ENCODE measurements at places on chromosomes 2 and 18.
A peak's percentile ranks its signal among the peaks of the same experiment; 100 is the strongest.

- no peak for DNase-seq
- peaks cover 6% of the 10 kb centered on the region for H3K27me3 ChIP-seq
- no peak overlapping the region for H3K4me3 ChIP-seq
- no peaks in the 10 kb centered on the region for H3K4me1 ChIP-seq
- H3K27ac ChIP-seq: no peak overlapping the region
- H3K36me3 ChIP-seq: no peaks in the 10 kb centered on the region
These were observed 9.4 kb upstream of the ZNF512 start for GRCh38 chr2:27573452-27573851.

DNA sequence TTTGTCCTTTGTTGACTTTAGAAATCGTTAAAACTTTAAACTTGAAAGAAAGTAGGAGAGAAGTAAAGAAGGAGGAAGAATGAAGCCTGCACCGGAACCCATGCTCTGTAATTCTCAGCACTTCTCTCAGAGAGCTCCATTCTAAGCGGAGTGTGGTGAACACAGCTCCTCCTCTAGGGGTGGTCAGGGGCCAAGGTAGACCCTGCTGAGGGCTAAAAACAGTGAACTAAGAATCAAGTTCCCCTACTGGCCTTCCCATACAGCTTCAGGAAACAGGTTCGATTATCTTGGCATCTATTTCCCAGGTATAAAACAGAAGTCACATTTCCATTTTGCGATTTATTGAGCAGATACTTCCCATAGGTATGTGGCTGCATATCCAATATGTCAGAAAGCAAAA lies 92.7 kb upstream of the ASAP2 start:
- H3K4me1 ChIP-seq: peaks cover 10% of the 10 kb centered on the region
- no peaks in the 10 kb centered on the region for H3K36me3 ChIP-seq
- no peak overlapping the region for H3K4me3 ChIP-seq

DNA sequence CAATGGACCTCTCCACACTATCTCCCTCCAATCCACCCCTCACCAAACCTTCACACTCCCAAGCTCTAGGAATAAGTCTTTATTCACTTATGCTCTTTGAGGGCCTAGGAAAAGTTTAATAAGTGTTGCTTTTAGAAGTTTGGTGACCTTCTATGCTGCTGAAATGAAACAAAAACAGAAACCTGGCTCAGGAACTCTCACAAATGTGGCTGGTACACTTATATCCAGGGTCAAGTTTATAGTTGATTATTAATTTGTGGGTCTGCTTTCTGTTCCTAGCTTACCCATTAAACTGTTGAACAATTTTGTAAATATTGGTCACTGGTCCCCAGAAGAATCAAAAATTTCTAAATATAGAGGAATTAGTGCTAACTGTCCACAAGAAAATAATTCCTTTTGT lies 14.2 kb upstream of the ANKRD44 start:
- no peak for DNase-seq
- no peaks in the 10 kb centered on the region for H3K27me3 ChIP-seq
- no peak overlapping the region for H3K27ac ChIP-seq
- no peak overlapping the region for H3K4me3 ChIP-seq
- peaks cover 7% of the 10 kb centered on the region for H3K4me1 ChIP-seq

DNA sequence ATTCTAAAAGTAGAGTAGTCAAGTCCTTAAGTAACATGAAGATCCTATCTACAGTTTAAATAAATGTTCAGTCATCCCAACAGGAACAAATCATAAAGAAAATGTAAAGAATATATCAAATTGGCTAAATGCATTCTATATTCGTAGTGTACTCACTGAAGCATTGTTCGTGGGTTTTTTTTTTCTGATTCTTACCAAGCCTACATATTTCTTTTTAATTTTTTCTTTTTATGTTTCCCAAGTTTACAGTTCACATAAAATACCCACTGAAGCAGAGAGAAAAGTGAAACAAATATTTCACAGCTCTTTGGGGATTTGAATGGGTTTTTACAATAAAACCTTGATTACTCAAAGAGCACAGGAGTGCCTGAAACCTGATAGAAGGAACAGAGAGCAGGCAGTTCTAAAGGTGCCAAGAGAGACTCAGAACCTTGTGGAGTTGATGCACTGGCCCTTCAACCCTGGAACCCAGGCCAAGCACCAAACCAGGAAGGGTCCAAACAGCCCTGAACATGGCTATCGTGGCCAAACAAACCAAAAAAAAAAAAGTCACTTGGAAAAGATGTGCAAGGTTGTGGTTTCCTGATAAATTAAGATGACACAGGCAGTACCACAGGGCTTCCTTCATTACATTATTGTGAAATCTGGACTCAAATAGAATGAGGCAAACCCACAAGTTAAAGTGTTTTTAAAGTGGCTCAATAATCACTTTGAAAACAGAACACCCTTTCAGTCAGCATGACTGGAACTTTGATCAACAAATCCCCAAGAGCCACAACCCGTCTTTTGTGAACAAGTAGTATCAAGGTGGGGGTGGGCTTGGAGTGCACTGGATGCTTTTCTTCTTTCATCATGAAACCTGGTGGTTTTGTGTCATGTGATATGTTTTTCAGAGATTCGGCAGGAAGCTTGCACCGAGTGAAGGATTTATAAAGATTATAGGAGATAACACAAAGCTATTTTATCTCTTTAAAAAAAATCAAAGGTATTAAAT lies 245.0 kb upstream of the FN1 start:
- H3K4me1 ChIP-seq: peaks cover 75% of the 10 kb centered on the region
- DNase-seq: peak; percentile 86
- no peaks in the 10 kb centered on the region for H3K27me3 ChIP-seq
- H3K27ac ChIP-seq: peak overlapping the region; percentile 73
- no peaks in the 10 kb centered on the region for H3K36me3 ChIP-seq
- peak overlapping the region; percentile 54 for H3K4me3 ChIP-seq

DNA sequence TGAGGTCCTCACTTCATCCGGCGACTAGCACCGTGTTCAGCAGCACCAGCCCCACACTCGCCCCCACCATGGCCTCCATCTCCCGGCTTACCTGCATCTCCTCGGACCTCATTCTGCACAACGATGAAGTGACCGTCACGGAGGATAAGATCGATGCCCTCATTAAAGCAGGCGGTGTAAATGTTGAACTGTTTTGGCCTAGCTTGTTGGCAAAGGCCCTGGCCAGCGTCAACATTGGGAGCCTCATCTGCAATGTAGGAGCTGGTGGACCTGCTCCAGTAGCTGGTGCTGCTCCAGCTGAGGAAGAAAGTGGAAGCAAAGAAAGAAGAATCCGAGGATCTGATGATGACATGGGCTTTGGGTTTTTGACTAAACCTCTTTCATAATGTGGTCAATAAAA lies 70.5 kb upstream of the MYCN start:
- H3K27me3 ChIP-seq: no peaks in the 10 kb centered on the region
- no peak overlapping the region for H3K4me3 ChIP-seq
- DNase-seq: no peak
- no peaks in the 10 kb centered on the region for H3K4me1 ChIP-seq

- no peaks in the 10 kb centered on the region for H3K4me1 ChIP-seq
- H3K27ac ChIP-seq: peak overlapping the region; percentile 1
- DNase-seq: no peak
- H3K27me3 ChIP-seq: no peaks in the 10 kb centered on the region
- no peak overlapping the region for H3K4me3 ChIP-seq
- peaks cover 56% of the 10 kb centered on the region for H3K36me3 ChIP-seq
These were observed 202.4 kb downstream of the TWIST2 start for GRCh38 chr2:239050252-239050649.

DNA sequence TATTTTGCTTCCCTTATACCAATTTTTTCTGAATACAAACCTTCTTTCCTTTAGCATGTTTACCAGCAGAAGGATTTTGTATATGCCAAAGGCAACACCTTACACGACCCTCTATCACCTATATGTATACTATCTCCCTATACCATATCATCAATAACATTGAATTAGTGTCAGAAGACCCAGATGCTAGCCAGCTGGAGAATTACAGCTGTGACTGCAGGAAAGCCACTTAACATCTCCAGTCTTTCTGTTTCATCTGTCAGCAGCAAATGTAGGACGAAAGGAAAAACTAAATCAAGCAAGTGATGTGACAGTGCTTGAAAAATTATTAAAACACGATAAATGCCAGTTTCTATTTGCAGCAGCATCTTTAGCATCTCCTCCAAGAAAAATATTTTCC lies 193.7 kb downstream of the STK39 start:
- peaks cover 3% of the 10 kb centered on the region for H3K36me3 ChIP-seq
- no peaks in the 10 kb centered on the region for H3K27me3 ChIP-seq
- no peak overlapping the region for H3K4me3 ChIP-seq
- no peaks in the 10 kb centered on the region for H3K4me1 ChIP-seq
- H3K27ac ChIP-seq: no peak overlapping the region

GRCh38 chr2:128473175-128474035 lies 154.7 kb upstream of the HS6ST1 start:
- no peaks in the 10 kb centered on the region for H3K36me3 ChIP-seq
- H3K27ac ChIP-seq: peak overlapping the region; percentile 48
- H3K4me1 ChIP-seq: peaks cover 18% of the 10 kb centered on the region

DNA sequence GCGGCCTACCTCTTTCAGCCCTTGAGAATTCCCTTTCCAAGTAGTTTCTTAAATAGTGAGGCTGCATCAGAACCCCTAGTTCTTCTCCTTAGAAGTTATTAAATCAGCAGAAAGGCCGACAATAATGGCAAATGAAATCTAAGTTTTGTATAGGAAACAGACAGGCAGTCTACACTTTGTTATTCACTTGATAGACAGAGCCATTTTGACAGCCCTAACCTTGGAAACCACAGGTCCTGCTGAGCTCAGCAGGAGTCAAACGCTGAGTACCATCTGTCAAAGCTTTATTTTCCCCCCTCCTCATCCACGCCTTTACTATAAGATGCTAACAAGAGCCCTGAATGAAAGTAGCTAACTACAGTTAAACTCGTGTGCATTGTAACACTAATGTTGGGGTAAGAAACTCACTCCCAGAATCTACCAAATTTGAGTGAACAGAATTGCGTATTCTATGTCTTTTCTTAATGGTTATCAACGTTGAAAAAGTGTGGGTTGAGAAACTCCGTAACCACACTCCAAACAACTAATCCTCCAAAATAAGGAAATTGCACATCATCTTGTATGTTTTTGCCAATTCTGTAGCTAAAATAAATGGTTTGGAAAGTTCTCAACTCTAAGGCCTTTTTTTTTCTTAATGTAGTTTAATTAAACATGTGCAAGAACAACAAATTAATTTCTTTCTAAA lies 90.6 kb upstream of the EFEMP1 start:
- H3K4me1 ChIP-seq: no peaks in the 10 kb centered on the region
- no peak overlapping the region for H3K4me3 ChIP-seq
- peaks cover 2% of the 10 kb centered on the region for H3K27me3 ChIP-seq
- no peaks in the 10 kb centered on the region for H3K36me3 ChIP-seq
- no peak for DNase-seq

DNA sequence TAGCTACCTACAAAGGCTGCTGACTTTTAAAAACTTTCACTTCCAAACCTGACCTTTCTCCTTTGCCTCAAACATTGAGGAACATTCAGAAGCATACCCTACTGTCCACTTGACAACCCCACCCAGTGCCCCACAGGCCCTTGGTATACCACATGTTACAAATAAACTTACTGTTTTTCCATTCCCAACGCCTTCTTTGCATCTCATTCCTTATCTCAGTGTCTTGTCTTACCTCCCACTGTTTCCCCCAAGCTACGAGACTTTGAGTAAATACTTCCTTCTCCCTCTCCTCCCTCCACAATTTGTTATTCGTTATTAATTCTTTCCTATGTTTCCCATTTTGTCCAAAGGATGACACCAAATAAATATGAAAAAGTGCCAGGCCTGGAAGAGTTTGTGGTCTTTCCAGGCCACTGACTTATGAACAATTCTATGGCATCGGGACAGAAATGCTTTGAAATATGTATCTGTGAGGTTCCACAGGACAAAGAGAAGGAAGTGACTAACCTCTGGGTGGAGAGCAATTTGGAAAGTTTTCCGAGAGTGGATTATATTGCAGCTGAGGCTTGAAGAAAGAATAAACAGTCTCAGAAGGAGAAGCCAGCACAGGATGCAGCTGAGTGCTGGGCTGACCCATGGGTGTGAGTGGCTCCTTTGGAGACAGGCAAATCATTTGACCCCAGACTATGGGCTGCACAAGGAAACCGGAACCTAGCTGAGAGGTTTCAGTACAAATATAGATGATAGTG lies 409.0 kb downstream of the LPIN1 start:
- no peaks in the 10 kb centered on the region for H3K4me1 ChIP-seq
- H3K27ac ChIP-seq: no peak overlapping the region
- no peaks in the 10 kb centered on the region for H3K27me3 ChIP-seq
- H3K36me3 ChIP-seq: no peaks in the 10 kb centered on the region

DNA sequence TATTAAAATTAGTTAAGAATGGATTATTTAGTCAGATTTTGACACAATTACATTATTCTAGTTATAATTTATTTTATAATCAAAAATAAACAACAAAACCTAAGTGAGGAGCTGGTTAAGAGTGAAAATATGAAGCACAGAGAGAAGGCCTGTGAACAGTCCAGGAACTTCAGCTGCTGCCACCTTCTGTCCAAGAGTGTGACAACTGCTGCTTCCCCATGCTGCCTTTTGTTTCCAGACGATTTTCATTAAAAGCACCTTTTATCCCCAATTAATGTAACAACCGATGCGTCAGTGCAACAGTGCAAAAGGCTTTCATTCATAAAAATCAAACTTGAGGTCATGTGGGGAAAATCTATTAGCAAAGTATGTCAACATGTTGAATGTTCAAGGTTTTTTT lies 363.6 kb downstream of the CTNNA2 start:
- no peaks in the 10 kb centered on the region for H3K4me1 ChIP-seq
- no peaks in the 10 kb centered on the region for H3K27me3 ChIP-seq
- H3K36me3 ChIP-seq: no peaks in the 10 kb centered on the region
- no peak for DNase-seq

GRCh38 chr2:68344031-68344430 lies 21.1 kb upstream of the PLEK start:
- no peak overlapping the region for H3K27ac ChIP-seq
- H3K4me3 ChIP-seq: no peak overlapping the region
- H3K27me3 ChIP-seq: no peaks in the 10 kb centered on the region
- no peaks in the 10 kb centered on the region for H3K36me3 ChIP-seq
- peaks cover 21% of the 10 kb centered on the region for H3K4me1 ChIP-seq

DNA sequence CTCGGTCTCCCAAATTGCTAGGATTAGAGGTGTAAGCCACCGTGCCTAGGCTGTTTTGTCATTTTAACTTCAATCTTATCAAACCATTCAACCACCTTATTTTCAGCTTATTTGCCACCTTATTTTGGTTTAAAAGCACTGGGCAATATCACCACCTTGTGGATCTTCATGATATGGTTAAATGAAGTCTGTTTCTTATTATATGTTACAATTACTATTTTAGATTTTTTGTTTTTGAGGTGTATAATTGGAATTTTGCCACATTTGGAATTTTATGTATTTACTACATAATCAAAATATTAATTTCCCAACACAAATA lies 43.8 kb upstream of the SCN9A start:
- no peak overlapping the region for H3K27ac ChIP-seq
- no peaks in the 10 kb centered on the region for H3K27me3 ChIP-seq
- no peaks in the 10 kb centered on the region for H3K4me1 ChIP-seq
- H3K4me3 ChIP-seq: no peak overlapping the region
- no peak for DNase-seq
- H3K36me3 ChIP-seq: no peaks in the 10 kb centered on the region

DNA sequence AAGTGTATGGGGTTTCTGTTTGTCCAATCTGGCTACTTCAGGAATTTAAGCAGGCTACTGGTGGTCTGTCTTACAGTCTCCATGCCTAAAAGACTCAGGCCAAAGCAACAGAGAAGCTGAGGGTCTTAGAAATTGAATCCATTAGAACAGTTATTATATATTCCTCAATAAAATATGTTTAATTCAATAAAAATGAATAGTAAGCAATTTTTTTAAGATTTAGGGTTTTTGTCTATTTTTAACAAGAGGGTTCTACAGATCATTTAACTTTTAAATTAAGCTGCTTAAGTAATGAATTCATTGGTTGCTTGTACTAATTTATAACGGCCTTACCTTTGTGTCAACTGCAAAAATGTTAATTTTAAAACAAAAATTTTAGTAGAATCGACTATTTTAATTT lies 832.6 kb upstream of the SLC39A10 start:
- no peaks in the 10 kb centered on the region for H3K36me3 ChIP-seq
- no peak for DNase-seq
- H3K4me3 ChIP-seq: no peak overlapping the region
- no peaks in the 10 kb centered on the region for H3K4me1 ChIP-seq
- H3K27ac ChIP-seq: no peak overlapping the region
- H3K27me3 ChIP-seq: no peaks in the 10 kb centered on the region

Measured in CD14-positive monocyte (primary cell).